ENCODE measurements at places on chromosomes 1 and 21. TPM values are rescaled to one million over a fixed set of nuclear protein-coding genes. Genes with fewer than 3 reads are reported as not detected.

CRNN gene
- not detected for total RNA-seq

DNA sequence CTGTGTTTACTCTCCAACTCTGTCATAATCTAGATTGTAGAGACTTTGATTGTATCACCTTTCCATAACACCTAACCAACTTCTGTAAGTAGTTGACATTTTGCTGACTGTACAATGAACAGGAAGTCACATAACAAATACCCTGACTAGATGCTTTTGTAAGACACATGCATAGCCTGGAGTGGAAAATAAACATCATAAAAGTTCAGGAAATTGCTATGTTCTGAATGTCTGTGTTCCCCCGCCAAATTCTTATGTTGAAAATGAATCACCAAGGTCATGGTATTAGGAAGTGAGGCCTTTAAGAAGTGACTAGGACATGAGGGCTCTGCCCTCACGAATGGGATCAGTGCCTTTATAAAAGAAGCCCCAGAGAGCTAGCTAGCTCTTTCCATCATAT, 40.4 kb upstream of the ZSWIM5 start:
- DNase-seq, result peak; percentile 92

DNA sequence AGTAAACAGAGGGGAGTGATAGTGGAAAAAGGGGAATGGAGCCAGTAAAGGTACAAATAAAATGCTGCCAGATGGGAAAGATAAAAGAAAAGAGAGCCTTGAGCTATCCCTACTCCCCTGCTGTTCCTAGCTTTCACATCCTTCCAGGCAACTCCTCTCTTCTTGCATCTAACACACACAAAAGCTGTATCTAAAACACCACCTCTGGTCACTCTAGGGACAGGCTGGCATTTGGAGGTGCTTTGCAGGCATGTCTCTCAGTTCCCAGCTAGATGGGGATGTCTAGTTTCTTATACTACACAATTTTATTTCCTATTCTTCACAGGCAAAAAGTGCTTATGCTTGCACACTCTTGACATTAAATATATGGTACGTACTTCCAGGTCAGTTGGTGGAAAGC, 185.1 kb upstream of the ST6GALNAC5 start:
- no peak for DNase-seq

- DNase-seq, result no peak
Observed at GRCh38 chr1:172143384-172144055, 277.0 kb upstream of the C1orf105 start.

DNA sequence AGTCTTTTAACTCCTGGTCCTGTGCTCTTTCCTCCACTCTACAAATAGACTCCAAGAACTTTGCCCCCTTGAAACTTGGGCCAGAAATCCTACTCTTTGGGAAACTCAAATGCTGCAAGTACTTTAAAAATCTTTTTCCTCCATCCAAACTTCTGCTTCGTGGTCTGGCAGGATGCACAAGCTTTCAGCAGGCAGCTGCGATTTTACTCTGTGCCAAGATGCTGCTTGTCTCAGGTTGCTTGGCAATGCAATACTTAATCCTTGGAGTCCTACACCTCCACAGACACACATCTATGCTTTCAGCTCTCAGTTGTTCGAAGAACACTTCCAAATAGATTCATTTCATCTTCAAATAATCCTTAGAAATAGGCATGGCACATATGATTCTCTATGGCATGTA, 435.3 kb upstream of the USP24 start:
- DNase-seq, result no peak

GRCh38 chr1:52037402-52037814, 3.8 kb upstream of the KTI12 start:
- DNase-seq, result no peak

DNA sequence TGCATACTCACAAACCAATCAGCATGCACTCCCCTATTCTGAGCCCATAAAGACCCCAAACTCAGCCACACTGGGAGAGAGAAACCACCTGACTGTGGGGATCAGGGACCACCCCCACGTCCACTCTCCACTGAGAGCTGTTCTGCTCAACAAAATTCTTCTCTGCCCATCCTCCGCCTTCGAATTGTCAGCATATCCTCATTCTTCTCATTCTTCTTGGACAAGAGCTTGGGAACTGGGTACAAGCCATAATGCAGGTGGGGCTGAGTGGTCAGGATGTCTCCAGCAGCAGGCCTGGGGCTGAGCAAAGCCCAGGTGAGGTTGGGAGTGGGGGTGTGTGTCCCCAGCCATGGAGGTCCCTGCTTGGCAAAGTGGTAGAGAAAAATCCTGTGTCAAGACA, 34.6 kb upstream of the IFNGR2 start:
- DNase-seq, result no peak

All from dermis microvascular lymphatic vessel endothelial cell (primary cell).